Stimulated activated CD4-positive, alpha-beta T cell treated with anti-CD3 and anti-CD28 coated beads, Interleukin-2, amount 100 ng/mL, for 24 hours (primary cell): ENCODE measurements at places on chromosomes 1 and 21.

DNA sequence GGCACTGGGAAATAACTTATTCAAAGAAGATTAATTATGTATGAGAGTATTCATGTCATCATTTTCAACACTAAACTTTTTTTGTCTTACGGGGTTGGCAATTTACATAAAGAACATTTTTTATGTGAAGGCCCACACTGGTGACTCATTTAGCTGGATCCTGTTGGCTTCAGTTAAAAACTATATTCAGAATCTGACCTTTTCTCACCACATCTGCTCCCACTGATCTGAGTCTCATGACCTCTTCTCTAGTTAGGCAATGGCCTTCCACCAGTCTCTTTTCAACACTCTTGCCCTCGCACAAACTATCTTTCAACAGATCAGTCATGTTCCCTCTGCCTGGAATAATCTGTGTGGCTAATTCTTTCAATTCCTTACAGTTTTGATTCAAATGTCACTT, 53.4 kb downstream of the TMPRSS15 start:
- DNase-seq: no peak

GRCh38 chr1:150582371-150582770, 3.0 kb upstream of the MCL1 start:
- DNase-seq: no peak

GRCh38 chr1:202599669-202600431, 110.4 kb downstream of the SYT2 start:
- DNase-seq: peak; percentile 30

GRCh38 chr1:12615159-12615864, 2.7 kb downstream of the DHRS3 start:
- DNase-seq: no peak

DNA sequence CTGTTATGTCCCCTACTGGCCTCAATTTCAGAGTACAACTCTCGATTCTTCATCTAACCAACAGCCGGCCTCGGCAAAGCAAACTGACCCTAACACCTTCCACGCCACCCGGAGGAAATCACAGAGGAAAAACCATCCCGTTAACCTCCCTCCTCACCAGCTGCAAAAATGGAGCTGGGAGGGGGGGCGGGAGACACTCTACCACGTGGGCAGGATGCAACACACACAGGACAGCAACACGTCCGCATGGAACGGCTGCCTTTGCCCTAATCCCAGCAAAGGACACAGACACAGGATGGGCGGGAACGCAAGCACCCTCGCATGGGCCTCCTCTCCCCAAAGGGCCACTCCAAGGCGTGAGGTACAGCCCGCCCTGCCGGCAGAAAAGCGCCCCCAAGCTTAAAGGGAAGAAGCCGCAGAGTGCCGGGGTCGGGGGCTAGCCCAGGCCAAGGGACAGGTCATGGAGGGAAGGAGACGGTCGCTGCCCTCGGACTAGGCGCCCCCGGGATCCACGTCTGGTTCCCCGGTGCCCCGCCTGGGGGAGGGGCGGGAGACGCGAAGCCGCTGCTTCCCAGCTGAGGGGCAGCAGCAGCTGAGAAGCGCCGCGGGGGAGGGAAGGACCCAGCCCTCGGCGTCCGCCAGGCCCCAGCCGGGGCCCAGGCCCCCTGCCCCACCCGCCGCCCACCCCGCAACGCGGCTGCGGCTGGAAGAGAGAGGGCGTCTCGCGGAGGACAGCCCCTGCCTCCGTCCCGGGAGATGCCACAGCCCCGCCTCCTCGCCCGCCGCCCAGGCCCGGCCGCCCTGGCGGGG, 590 bp downstream of the FOXJ3 start:
- peak; percentile 43 for DNase-seq

- DNase-seq: no peak
These were observed 102.4 kb downstream of the FMN2 start for GRCh38 chr1:240194120-240194519.

GRCh38 chr1:31701091-31701736, 2.6 kb downstream of the COL16A1 start:
- DNase-seq: peak; percentile 48
